ENCODE measurements at places on chromosomes 7 and 10.
A peak's percentile ranks its signal among the peaks of the same experiment; 100 is the strongest.

- DNase-seq = peak; percentile 62
These were observed 537.1 kb downstream of the PTPRN2 start for GRCh38 chr7:158050441-158050977.

GRCh38 chr7:77540402-77540822, 3.3 kb downstream of the PTPN12 start:
- no peak for DNase-seq

DNA sequence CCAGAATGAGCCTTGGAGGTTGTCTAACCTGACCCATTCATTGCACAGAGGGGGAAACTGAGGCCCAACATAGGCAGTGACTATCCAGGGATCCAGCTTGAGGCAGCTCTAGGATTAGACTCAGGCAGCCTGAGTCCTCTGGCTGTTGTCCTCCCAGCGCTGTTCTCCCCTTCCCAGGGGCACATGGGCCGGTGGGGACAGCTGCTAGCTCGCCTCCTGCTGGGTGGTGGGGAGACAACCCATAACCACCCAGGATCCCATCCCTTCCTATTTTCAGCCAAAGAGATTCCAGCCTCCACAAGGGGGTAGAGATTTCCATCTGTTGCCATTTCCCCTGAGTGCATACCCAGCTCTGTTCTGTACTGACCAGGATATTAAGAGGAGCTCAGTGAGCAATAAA, 145.1 kb upstream of the GPR26 start:
- no peak for DNase-seq

DNA sequence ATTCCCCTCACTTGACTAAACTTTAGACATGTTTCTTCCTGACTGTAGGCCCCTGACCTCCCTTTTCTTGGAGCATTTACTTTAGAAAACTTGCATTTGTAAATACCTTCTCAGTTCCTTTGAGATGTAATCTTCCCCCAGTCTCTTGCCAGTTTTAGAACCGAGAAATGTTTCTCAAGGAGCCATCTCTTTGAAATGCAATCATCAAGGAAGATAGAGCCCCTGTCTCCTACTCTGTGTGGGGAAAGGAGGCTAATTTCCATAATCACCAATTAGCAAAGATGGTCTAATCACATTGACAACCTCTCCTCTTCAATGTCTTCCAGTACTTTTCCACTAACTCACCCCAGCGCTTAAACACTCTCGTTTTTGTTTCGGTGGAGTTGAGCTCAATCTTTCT, 70.0 kb upstream of the SMIM30 start:
- no peak for DNase-seq

- DNase-seq = no peak
These were observed 57.9 kb upstream of the CHCHD3 start for GRCh38 chr7:133139801-133140200.

GRCh38 chr7:136912339-136912738, 43.9 kb downstream of the CHRM2 start:
- no peak for DNase-seq

- no peak for DNase-seq
These were observed 41.3 kb upstream of the AGMO start for GRCh38 chr7:15603124-15603523.

GRCh38 chr7:1027242-1028043, 16.9 kb upstream of the GPR146 start:
- DNase-seq = no peak

DNA sequence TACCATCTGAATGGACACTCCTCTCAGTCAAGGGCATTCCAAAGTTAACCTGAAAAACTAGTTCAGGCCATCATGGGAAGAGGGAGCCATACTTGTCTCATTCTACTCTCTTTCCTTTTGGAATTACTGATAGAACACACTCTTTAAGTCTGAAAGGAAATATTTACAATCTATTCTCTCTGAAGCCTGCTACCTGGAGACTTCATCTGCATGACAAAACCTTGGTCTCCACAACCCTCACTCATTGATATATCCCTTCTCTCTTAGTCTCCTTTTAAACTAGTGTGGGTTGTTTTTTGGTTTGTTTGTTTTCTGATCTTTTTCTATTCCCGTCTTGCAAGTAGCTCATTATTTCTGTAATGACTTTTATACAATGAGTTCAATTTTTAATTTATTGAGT, 169.5 kb downstream of the C1GALT1 start:
- DNase-seq = no peak

DNA sequence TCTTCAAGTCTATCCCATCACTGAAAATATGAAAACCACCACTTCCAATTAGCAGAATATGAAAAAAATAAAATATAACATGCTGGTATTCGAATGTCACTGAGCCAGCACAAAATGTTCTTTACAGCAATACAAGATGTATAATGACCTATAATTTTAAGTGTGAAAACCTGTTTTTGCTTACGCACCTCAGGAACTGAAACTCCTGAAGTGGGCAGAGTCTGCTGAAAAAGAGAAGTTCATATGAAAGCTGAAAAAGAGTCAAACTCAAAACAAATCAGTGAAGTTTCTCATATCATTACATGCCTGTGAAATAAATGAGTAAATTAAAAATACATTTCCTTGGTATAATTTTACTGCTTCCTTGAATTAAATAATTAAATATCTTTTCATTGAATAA, 272.5 kb downstream of the DGKB start:
- no peak for DNase-seq

DNA sequence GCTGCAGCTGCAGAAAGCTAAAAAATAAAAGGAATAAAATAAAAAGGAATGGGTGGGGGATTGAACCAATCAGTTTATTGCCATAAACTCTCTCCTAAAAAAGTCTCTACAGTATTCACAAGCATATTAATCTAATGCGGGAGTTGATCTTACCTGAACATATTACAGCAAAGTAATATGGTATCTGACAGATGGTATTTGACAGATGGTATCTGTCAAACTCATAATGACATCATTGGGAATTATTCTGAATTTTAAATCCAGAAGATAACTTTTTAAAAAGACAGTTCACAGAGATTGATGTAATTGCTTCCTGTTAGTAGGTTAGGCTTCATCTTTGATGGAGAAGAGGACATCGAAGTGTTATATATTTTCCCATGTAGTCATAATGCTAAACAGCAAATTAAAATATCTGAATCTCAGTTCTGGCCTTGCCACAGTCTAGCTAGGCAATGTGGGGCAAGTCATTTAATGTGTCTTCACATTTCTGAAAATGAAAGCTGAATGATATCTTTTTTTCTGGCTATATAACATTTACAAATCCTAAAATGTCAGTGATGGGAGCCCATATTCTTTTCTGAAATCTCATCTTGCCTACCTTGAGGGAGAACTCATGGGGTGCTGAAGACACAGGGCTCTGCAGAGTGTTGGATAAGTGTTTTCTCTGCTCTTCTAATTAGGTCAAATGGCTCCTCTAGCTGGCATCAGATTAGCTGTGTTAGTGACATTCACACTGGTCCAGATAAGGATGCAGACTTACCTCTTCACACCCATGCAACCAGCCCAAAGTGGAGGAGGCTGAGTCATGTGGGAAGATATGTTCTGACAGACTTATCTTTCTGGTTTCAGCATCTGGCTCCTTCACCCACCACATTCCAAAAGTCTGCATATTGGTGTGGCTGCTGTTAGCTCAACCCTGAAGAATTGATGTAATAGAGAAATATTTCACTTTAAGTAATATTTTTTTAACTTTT, 2.1 kb upstream of the LIPM start:
- DNase-seq = no peak

GRCh38 chr7:625376-625971, 101.0 kb upstream of the DNAAF5 start:
- peak; percentile 5 for DNase-seq

GRCh38 chr10:12158111-12158510, 28.6 kb downstream of the SEC61A2 start:
- no peak for DNase-seq

- DNase-seq = no peak
These were observed 29.9 kb downstream of the FANK1 start for GRCh38 chr10:125926247-125926646.

DNA sequence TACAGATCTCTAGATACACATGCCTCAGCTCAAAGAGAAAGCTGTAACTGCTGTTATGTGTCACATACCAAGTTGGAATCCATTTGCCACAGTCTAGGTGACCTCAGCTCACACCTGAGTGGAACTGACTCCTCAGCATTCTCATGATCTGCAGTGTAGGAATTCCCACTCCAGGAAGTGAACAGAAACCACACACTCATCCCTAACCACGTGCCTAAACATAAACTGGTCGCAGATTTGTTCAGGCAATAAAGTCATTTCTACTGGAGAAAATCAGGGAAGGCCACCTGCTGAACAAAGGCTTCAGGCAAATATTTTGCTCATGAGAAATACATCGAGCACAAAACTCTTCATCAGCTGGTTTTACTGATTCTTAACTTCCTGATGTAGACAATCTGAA, 23.0 kb upstream of the ZMYND11 start:
- no peak for DNase-seq

DNA sequence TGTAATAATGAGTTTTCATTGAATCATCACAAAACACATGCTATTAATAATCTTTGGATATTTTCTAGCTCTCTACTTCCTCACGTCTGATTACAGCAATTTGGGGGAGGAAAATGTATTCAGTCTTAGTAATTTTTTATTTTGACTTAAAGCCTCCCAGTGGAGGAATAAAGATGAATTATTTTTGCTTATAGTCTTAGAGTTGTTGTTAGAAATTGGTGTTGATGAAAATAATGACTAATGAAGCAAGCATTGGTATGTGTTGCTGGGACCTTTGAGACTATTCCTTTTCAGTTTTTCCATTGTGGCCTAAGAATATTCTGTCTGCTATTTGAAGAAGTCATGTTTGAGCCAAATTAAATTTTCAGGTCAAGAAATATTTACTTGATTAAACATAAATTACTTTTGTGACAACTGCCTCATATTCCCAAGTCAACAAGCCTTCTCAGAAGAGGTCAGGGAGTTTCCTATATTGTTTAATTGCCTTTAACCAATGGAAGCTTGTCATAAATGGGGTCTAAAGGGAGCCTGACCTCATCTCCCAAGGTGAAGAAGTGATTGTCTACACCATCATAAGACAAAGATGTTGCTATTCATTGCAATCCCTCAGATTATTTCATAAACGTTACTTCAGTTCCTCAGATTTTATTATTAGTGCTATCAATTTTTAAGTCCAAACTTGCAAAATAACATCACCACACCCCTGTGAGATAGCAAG, 90.0 kb downstream of the ST7 start:
- DNase-seq = no peak

DNA sequence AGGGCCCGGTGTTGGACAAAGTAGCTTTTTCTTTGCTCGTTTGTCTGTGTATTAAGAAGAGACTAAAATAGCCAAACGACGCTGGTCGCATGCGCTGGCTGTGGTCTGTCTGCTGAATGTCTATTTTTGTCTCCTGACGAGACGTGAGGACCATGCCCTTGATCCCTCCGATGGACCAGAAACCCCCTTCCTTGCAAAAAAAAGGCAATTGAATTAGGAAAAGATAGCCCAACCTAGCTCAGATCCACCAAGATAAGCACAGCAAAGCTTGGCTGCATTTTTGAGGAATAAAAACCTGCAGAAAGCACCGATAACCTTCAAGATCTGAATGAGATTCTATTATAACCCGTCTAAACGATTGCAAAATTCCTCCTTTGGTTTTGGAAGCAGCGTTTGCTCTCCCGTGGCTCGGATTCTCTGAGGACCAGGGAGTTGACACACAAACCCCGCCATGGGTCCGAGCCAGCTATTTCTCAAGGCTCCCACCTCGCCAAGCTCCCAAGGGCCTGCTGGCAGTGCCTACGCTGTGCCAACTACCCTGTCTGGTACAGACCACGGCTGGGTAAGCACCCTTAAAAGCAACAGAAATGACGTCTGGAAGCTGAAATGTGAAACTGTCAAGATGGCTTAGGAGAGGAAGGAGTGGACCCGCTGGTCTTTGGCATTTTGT, 17.7 kb upstream of the TTYH3 start:
- DNase-seq = no peak

Measured in posterior vena cava (tissue), 2 donors.